Activated CD4-positive, alpha-beta T cell treated with anti-CD3 and anti-CD28 coated beads for 36 hours (primary cell): ENCODE measurements at places on chromosomes 13 and 19.

- no peak for DNase-seq
Measured at GRCh38 chr19:1854039-1854541, 5.8 kb upstream of the REXO1 start.

DNA sequence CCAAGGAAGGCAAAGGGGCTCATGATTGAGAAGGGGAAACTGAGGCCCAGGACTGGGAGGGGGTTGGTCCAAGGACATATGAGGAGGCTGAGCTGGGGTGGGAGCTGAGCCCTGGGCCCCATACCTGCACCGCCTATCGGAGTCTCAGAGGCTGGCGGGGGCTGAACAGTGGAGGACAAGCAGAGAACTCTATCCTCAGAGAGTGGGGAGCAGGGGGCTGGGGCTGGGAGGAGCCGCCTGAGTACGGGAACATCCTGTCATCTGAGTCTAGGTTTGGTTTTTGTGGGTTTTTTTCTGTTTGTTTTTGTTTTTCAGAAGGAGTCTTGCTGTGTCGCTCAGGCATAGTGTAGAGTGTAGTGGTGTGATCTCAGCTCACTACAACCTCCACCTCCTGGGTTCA lies 6.2 kb downstream of the ARRDC2 start:
- DNase-seq = peak; percentile 60

DNA sequence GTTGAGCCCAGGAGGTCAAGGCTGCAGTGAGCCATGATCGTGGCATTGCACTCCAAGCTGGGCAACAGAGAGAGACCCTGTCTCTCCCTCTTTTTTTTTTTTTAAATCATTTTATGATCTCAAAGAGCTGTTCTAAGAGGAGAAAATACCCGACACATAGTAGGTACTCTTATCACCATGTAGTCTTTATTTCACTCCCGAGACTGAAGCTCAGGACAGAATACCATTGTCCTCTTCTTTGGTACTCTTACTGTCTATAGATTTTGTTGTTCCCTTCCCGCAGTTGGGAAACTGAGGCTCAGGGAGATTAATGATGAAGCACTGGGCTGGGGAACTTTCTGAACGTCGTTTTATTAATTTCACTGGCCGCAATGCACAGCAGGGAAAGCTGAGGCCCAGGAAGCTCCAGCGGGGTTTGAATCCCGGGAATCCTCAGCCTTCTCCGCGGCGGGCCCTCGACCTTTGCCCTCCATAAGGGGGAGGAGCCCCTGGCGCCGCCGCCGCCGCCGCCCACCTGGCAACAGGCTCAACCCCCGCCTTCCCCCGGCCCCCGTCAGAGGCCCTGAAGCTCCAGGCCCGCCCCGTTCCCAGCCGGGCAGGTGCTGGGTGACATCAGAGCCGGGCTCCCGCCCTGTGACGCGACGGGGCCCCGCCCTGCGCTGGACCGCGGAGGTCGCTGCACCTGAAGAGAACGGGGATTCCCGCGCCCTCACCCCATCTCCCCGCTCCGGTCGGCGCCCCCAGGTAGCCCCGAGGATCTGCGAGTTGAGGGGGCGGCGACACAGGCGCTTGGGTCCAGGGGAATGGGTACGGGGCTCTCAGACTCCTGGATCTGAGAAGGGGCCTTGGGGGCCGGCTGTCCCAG lies 1.6 kb downstream of the MYH14 start:
- DNase-seq = peak; percentile 40

- DNase-seq = no peak
Measured at GRCh38 chr19:14441041-14441938, 8.2 kb downstream of the PKN1 start.

DNA sequence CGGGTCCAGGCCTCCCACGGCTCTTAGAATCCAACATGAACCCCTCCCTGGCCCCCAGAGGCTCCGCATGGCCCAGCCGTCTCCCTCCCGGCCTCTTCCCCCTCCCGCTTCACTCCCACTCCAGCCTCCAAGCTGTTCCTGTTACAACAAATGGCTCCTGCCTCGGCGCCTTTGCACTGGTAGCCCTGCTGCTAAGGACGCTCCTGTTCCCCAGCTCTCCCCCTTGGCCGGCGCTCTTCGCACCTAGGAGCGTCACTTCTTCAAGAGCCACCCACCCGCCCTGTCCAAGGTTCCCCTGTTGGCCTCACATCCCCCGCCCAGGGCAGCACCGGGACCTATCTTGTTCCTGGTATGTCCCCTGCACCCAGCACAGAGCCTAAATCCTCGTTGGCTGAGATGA lies 9.4 kb downstream of the CCDC124 start:
- no peak for DNase-seq

- peak; percentile 87 for DNase-seq
Measured at GRCh38 chr19:1248139-1248785, at the start of gene MIDN. MIDN (plus strand) TSS chr19:1248583; CDS start chr19:1250297, 1,714 bp downstream.

DNA sequence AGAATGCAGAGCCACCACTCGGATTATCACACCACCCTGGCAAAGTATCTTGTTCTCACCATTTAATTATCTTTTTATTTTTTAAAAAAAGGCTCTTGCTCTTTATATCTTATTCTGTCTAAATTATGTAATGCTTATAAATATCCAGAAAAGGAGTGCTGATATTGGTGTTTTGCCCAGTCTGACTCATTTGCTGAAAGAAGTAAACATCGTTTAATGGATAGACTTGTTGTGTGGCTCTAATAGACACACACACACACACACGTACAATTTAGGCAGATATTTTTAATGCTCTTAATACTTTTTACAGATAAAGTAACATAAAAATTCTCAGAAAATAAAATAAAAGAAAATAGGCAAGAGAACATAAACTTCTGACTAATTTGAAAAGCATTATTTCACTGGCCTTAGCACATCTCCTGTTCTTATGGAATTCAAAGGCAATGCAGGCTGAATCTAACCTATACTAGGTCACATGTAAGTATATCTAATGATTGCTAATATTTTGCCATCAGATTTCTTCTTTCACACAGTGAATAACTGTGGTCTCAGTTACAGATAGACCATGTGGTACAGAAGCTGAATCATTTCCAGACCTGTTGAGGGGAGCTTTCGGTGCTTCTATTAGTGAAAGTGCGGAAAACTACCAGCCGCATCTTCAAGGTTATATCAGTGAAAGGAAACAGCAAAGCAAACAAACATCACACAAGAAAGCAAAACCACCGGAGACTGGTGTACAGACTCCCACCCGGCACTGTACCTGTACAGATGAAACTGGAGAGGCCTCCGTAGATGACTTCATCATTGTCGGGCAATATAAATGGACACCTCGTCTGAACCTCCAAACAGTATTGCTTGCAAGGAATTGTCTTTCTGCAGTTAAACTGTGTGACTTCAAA lies 642.1 kb upstream of the ARGLU1 start:
- no peak for DNase-seq

DNA sequence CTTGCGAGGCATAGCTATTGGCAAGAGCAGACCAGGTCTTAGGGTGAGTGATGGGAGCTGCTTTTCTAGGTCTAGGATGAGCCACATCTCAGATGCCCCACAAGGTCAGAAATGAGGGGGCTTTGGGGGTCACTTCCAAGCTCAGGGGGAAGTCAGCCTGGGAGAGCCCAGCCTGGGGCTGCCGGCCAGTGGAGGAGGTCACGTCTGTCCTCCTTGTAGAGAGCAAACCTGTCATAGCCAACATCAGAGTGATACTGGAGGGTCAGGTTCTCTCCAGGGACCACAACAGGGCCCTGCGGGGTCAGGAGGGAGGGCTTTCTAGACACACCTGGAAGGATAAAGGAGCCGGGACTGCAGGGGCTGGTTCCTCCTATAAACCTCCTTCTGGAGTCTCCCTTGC lies 2.4 kb downstream of the LILRA5 start:
- no peak for DNase-seq

DNA sequence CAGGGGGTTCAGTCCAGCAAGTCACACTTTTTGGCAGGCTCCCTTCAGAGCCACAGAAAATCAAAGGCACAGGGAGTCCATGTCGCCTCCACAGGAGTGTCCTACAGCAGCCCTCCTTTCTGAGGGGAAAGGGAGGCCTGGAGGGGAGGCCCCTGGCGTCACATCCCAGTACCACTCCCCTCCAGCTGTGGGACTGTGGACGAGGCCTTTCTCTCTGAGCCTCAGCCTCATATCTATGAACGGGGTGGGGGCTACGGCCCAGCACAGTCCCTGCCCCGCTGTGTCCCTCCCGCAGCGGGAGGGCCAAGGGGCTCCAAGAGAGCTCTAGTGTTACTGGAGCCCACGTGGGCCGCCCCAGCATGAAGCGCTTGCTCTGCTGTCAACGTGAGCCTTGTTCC lies 23.8 kb downstream of the PEPD start:
- DNase-seq = no peak

DNA sequence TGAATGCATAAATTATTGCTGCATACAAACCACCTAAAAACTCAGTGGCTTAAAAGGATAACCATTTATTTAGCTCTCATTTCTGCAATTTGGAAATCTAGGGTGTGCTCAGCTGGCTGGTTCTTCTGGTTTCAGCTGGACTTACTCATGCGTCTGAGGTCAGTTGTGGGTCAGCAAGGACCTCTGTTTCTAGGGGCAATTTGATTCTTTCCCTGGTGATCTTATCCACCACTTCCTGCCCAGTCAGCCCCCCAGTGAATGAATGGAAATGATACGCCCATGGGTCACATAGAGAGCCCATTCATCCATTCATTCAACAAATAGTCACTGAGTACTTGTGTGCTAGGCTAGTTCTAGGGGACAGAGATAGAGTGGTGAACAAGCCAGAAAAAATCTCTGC lies 9.9 kb downstream of the FXYD5 start:
- DNase-seq = no peak

DNA sequence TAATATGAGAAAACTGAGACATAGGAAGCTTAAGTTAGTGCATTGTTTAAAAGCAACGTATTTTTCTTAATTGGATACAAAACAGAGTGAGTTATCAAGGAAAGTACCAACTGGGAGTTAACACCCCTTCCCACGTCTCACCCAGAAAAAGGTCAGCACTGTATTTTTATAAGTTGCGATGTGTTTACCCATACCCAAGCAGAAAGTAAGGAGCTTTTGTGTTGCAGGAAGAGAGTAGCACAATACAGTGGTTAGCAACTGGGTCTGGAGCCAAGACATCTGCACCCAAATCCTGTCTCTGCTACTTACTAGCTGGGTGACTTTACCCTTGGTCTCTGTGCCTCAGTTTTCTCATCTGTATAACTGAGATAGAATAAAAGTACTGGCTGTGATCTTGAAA lies 34.3 kb downstream of the FAM216B start:
- DNase-seq = no peak

GRCh38 chr19:10115392-10116084 lies 4.0 kb downstream of the P2RY11 start:
- peak; percentile 25 for DNase-seq

- no peak for DNase-seq
Measured at GRCh38 chr13:105153611-105154010, 1381.9 kb downstream of the EFNB2 start.

DNA sequence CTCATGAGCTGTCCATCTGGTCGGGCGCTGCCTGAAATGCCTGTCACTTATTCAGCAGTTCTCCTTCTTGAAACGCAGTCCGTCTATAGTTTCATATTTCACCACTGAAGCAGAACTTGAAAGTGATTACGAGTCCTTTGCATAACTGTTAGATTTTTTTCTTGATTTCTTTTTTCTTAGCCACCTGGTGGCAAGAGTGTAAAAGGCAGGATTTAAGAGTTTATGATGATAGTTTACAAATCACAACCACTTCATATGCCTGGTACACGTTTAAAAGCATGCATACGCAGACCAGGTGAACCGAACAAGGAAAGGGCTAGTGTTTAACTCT lies 45.8 kb downstream of the GGACT start:
- DNase-seq = peak; percentile 14

DNA sequence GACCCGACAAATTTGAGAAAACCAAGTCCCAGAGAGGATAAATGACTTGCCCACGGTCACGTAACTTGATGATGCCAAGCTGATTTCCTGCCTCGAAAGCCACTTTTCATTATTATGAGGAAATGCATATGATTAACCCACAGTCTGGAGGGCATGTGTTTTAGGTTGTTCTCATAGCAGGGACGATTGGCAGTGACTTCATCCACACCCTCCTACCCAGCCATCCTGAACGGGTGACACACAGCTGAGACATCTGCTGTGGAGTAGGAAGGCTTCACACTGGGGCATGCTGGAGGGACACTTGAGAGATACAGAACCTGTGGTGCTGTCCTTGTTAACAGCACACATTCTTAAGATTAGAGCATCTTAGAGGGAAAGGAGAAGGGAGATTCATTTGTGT lies 65.4 kb upstream of the WDFY2 start:
- DNase-seq = peak; percentile 59

- peak; percentile 65 for DNase-seq
Measured at GRCh38 chr19:20078581-20079031, 806 bp downstream of the ZNF90 start.

GRCh38 chr19:39967561-39967960 lies 3.4 kb upstream of the PSMC4 start:
- no peak for DNase-seq

DNA sequence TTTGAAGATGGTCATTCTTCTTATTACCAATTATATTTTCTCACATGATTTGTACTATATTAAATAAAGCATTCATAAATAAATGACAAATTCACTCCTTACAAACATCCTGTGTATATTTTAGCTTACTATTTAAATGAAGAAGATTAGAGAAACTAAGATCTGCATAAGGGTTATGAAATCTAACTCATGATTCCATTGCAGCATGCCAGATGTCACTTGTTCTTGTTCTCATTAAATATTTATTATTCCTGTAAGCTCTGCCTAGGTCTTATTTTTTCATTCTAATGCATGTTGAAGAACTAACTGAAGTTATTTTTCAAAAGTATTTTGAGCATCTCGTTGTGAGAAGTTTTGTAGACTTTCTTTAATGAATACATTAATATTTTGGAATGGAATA lies 18.3 kb downstream of the NUP58 start:
- DNase-seq = no peak

- DNase-seq = no peak
Measured at GRCh38 chr13:99991828-99992775, 10.5 kb downstream of the ZIC2 start.

GRCh38 chr13:46006688-46007452 lies 45.7 kb downstream of the ZC3H13 start:
- DNase-seq = no peak

- no peak for DNase-seq
Measured at GRCh38 chr19:5560156-5560555, 7.6 kb downstream of the TINCR start.

DNA sequence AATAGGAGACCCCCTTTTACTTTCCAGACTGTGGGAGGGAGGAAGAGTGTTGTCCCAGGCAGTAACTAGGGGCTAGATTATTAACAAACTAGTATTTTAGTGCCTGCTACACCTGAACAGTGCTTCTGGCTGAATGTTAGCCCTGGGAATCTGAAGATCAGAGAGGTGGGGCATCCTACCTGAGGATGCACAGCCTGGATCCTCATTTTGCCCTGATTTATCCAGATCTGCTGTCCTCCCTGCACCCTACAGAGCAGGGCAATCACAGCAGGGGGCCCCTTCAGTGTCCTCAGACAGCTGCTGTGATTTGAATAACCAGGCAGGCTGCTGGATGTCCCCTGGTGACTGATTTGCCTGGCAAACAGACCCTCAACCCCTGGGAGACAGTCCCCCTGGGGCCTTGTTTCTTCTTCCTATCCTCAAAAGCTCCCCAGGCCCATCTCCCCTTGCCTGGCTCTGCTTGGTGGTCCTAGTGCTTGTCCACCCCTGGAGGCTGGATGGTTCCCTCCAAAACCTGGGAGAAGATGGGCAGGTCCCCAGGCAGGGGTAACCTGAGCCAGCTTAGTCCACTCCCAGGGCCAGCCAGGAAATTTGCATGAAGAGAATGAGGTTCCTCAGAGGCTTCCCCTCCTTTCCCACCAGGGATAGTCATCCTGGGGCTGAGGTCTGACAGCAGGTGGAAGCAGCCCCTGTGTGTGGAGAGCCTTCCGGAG lies at the start of gene OVOL3:
OVOL3 (plus strand) TSS at position 657 of the 713 bp plus-strand sequence. CDS start 60 bp downstream, outside the sequence.
- no peak for DNase-seq

- no peak for DNase-seq
Measured at GRCh38 chr13:34208336-34208735, 390.4 kb downstream of the RFC3 start.
